ENCODE measurements at places on chromosomes 2 and 18.

DNA sequence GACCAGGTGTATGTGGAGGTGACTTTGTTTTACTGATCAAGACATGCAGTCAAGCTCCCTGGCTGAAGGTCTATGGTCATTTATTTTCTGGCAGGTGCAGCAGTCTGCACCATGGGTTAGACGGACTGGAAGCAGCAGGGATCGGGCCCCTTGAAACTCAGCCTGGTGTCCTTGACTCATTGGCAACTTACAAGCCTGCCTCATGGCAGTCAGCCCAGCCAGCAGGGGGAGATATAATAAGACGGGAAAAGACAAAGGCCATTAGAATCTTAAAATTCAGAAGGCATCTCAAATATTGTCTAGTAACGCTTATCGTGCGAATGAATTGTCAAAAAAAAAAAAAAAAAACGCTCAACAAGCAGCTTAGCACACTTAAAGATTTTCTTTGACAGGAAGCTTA, 308.2 kb downstream of the EN1 start:
- H3K27ac ChIP-seq = no peak overlapping the region
- H3K4me3 ChIP-seq = no peak overlapping the region
- no peaks in the 10 kb centered on the region for H3K27me3 ChIP-seq
- DNase-seq = no peak
- H3K36me3 ChIP-seq = no peaks in the 10 kb centered on the region
- no peaks in the 10 kb centered on the region for H3K4me1 ChIP-seq

DNA sequence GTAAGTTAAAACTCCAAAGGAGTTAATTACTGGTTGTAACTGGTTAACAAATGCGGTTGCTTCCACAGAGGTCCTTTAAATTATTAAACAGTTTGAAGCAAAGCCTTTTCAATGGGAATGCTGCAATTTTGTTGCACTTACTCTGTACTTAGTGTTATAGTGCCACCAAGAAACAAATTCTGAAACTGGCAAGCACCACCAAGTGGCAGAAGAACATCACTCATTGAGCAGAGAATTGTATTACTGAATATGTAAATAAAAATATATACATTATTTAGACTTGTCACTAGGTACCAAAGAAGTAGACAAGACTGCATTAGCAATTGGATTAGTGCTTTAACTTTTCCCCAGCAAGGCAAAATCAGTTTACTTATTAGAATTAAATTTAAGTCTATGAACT, 2.6 kb upstream of the TMEFF2 start:
- no peak for DNase-seq
- no peaks in the 10 kb centered on the region for H3K36me3 ChIP-seq
- peaks cover 78% of the 10 kb centered on the region for H3K27me3 ChIP-seq
- H3K4me3 ChIP-seq = no peak overlapping the region
- no peak overlapping the region for H3K27ac ChIP-seq

- no peaks in the 10 kb centered on the region for H3K27me3 ChIP-seq
- H3K27ac ChIP-seq = peak overlapping the region; percentile 42
- H3K4me1 ChIP-seq = no peaks in the 10 kb centered on the region
- no peak overlapping the region for H3K4me3 ChIP-seq
- no peaks in the 10 kb centered on the region for H3K36me3 ChIP-seq
These were observed 52.6 kb upstream of the RAB27B start for GRCh38 chr18:54775686-54776085.

DNA sequence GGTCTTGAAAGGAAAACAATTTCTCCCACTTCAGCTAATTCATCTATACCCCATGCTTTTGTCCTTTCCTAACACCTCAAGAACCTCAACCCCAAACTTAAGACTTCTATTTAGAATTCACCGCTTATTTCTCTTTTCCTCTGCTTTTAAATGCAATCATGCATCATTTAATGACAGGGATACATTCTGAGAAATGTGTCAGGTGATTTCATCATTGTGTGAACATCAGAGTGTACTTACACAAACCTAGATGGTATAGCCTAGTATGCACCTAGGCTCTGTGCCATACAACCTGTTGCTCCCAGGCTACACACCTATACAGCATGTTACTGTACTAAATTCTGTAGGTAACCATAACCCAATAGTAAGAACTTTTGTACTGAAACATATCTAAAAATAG, 22.9 kb downstream of the ARL5A start:
- peaks cover 35% of the 10 kb centered on the region for H3K36me3 ChIP-seq
- no peaks in the 10 kb centered on the region for H3K27me3 ChIP-seq
- H3K4me1 ChIP-seq = peaks cover 3% of the 10 kb centered on the region
- H3K27ac ChIP-seq = no peak overlapping the region
- no peak overlapping the region for H3K4me3 ChIP-seq

- H3K27ac ChIP-seq = no peak overlapping the region
- H3K27me3 ChIP-seq = no peaks in the 10 kb centered on the region
- no peaks in the 10 kb centered on the region for H3K36me3 ChIP-seq
- H3K4me1 ChIP-seq = no peaks in the 10 kb centered on the region
- no peak overlapping the region for H3K4me3 ChIP-seq
These were observed 8.5 kb upstream of the C2orf69 start for GRCh38 chr2:199902486-199903110.

- no peak overlapping the region for H3K27ac ChIP-seq
- H3K4me3 ChIP-seq = no peak overlapping the region
- H3K36me3 ChIP-seq = no peaks in the 10 kb centered on the region
- DNase-seq = no peak
- H3K4me1 ChIP-seq = no peaks in the 10 kb centered on the region
- H3K27me3 ChIP-seq = peaks cover 3% of the 10 kb centered on the region
These were observed 175.4 kb upstream of the SIX2 start for GRCh38 chr2:45184606-45185005.

GRCh38 chr2:211205836-211206235, 649.4 kb downstream of the CPS1 start:
- no peak for DNase-seq
- H3K4me3 ChIP-seq = no peak overlapping the region
- H3K27ac ChIP-seq = no peak overlapping the region
- H3K36me3 ChIP-seq = no peaks in the 10 kb centered on the region
- no peaks in the 10 kb centered on the region for H3K27me3 ChIP-seq

DNA sequence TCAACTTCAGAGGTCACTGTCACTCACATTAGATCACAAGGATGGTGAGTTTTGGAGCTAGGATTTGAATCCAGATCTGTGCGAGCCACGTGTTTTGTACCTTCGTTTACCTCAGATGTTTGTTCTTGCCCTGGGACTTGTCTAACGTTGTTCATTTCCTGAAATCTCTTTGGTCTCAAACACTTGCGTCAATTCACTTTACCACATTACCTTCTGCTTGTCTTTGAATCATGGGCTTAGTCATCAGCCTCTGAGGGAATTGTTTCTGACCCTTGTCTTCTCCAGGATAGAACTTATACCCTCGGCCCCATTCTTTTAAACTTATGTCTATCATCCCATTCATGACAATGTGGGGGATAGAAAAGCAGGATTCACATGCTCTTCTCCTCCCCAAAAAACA, 282.7 kb downstream of the DCDC2C start:
- no peak overlapping the region for H3K27ac ChIP-seq
- no peaks in the 10 kb centered on the region for H3K4me1 ChIP-seq
- H3K36me3 ChIP-seq = no peaks in the 10 kb centered on the region
- H3K27me3 ChIP-seq = no peaks in the 10 kb centered on the region
- no peak for DNase-seq
- no peak overlapping the region for H3K4me3 ChIP-seq
